ENCODE measurements at places on chromosomes 2 and 18. TPM values are rescaled to one million over a fixed set of nuclear protein-coding genes. Genes with fewer than 3 reads are reported as not detected.

GRCh38 chr2:19261061-19261460 is 97.4 kb downstream of the OSR1 start:
- no peaks in the 10 kb centered on the region for H3K27me3 ChIP-seq
- DNase-seq, result no peak
- H3K4me3 ChIP-seq, result no peak overlapping the region
- no peaks in the 10 kb centered on the region for H3K4me1 ChIP-seq
- H3K27ac ChIP-seq, result no peak overlapping the region

ASTL gene
- total RNA-seq, result 0.53 TPM

DNA sequence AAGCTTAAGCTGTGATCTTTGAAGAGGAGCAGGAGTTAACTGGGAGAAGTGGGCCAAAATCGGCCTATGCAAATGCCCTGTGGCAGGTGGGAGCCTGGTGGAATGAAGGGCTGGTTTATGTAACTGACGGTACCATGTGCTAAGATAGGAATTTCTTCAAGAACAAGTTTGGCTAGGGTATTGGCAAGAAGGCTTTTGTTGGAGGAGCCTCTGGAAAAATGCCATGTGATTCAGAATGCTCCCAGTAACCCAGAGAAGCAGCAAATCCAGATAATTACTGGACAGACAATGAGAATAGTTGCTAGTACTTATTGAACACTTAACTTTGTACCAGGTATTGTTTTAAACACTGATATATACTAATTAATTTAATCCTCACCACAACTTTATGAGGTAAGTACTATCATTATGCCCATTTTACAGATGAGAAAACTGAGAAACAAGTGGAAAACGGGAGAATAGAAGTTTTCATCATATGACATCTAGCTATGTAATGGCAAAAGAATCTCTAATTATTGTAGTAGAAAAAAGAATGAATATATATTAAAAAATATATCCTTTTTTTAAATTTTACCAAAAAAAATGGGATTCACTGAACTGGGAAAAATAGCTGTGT is 9.1 kb upstream of the FAM124B start:
- H3K27me3 ChIP-seq, result peaks cover 3% of the 10 kb centered on the region
- H3K4me1 ChIP-seq, result peaks cover 3% of the 10 kb centered on the region
- no peaks in the 10 kb centered on the region for H3K36me3 ChIP-seq
- no peak for DNase-seq

GRCh38 chr2:188495969-188496431 is 204.3 kb downstream of the GULP1 start:
- no peak for DNase-seq
- H3K36me3 ChIP-seq, result no peaks in the 10 kb centered on the region
- no peak overlapping the region for H3K27ac ChIP-seq
- no peaks in the 10 kb centered on the region for H3K4me1 ChIP-seq
- H3K27me3 ChIP-seq, result no peaks in the 10 kb centered on the region

DNA sequence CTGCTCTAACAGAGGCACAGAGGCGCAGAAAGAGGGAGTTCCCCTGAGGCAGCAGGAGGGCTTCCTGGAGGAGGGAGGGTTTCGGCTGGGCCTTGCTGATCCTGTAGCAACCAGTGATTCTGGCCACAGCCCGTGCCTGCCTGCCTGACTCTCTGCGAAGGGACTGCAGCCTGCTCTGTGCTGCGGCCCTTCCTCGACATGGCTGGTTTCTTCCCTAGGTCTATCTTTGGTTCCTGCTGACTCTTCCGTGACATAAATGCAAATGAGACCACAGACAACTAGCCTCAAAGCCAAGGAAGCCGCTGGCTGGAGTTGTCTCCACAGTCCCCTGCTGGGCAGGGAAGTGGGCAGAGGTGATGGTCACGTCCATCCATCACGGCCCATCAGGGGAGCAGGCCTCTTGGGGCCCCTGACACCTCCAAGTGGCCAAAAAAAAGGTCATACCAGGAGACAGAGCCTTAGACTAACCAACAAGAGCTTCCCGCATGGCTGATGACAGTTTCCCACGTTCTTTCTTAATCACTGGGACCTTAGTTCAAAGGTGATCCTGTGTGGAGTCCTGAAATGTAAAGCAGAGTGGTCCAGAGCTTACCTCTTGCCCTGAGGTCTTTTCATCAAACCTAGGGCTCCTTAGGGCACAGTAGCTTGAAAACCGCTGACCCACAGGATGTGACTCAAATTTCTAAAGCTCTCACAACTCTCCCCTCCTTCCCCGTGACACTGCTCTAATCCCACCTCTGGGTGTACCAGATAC is 55.3 kb downstream of the HS1BP3 start:
- H3K4me1 ChIP-seq, result peaks cover 32% of the 10 kb centered on the region
- no peaks in the 10 kb centered on the region for H3K36me3 ChIP-seq
- H3K27ac ChIP-seq, result peak overlapping the region; percentile 82
- no peaks in the 10 kb centered on the region for H3K27me3 ChIP-seq
- H3K4me3 ChIP-seq, result no peak overlapping the region

DNA sequence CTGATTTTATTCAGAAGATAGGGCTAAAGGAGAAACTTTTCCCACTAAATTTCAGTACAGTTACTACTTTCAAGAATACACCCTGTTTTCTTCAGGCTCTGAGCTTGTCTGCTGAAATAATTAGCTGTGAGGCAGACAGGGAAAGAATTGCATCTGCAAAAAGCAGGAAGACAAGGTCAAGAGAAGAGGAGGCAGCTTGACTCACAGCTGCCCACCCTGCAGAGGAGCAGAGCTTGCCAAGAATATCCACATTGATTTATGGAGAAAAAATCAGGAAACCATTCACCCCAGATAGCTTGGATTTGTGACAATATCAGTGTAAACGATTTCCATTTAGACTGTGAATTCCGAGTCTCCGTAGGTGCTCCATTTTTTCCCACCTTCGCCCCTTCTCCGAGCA is 49.0 kb downstream of the ACTR2 start:
- no peak for DNase-seq
- no peak overlapping the region for H3K27ac ChIP-seq
- H3K27me3 ChIP-seq, result no peaks in the 10 kb centered on the region
- H3K4me1 ChIP-seq, result peaks cover 14% of the 10 kb centered on the region

MAP3K19 gene
- not detected for total RNA-seq

- H3K36me3 ChIP-seq, result no peaks in the 10 kb centered on the region
- no peak for DNase-seq
- H3K27ac ChIP-seq, result no peak overlapping the region
- H3K27me3 ChIP-seq, result no peaks in the 10 kb centered on the region
- no peak overlapping the region for H3K4me3 ChIP-seq
- no peaks in the 10 kb centered on the region for H3K4me1 ChIP-seq
Measured at GRCh38 chr2:194103941-194104659, 1552.9 kb upstream of the SLC39A10 start.

GRCh38 chr2:169105476-169105875 is 36.1 kb downstream of the DHRS9 start:
- peak overlapping the region; percentile 72 for H3K27ac ChIP-seq
- H3K36me3 ChIP-seq, result no peaks in the 10 kb centered on the region
- H3K27me3 ChIP-seq, result no peaks in the 10 kb centered on the region
- no peak for DNase-seq
- no peak overlapping the region for H3K4me3 ChIP-seq

DNA sequence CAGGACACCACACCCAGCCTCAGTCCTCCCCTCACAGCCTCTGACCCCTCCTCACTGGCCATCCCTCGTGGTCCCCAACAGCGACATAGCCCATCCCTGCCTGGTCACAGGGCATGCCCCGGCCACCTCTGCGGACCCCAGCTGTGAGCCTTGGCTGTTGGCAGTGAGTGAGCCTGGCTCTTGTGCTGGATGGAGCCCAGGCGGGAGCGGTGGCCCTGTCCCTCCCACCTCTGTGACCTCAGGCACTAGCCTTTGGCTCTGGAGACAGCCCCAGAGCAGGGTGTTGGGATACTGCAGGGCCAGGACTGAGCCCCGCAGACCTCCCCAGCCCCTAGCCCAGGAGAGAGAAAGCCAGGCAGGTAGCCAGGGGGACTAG is 7.9 kb downstream of the DES start:
- H3K27me3 ChIP-seq, result peaks cover 5% of the 10 kb centered on the region
- no peaks in the 10 kb centered on the region for H3K4me1 ChIP-seq
- no peaks in the 10 kb centered on the region for H3K36me3 ChIP-seq
- H3K4me3 ChIP-seq, result no peak overlapping the region
- H3K27ac ChIP-seq, result no peak overlapping the region

GRCh38 chr18:24086082-24086481 is 52.8 kb upstream of the CABYR start:
- peaks cover 60% of the 10 kb centered on the region for H3K36me3 ChIP-seq
- no peak overlapping the region for H3K4me3 ChIP-seq
- no peak for DNase-seq
- H3K27me3 ChIP-seq, result no peaks in the 10 kb centered on the region

- H3K27me3 ChIP-seq, result no peaks in the 10 kb centered on the region
- no peaks in the 10 kb centered on the region for H3K4me1 ChIP-seq
- H3K4me3 ChIP-seq, result no peak overlapping the region
Measured at GRCh38 chr2:174138161-174138560, 110.2 kb downstream of the OLA1 start.

Data from activated CD4-positive, alpha-beta memory T cell treated with anti-CD3 and anti-CD28 coated beads, Interleukin-2, amount 10 ng/mL, durations not matched to agents 7 days and 5 days (primary cell).